Fibroblast of mammary gland (primary cell): ENCODE measurements at places on chromosomes 6 and 20.

GRCh38 chr20:58723628-58723984 lies 31.0 kb downstream of the NPEPL1 start:
- no peak for DNase-seq

- peak; percentile 86 for DNase-seq
Measured at GRCh38 chr6:39812853-39813533, 20.8 kb downstream of the DAAM2 start.

DNA sequence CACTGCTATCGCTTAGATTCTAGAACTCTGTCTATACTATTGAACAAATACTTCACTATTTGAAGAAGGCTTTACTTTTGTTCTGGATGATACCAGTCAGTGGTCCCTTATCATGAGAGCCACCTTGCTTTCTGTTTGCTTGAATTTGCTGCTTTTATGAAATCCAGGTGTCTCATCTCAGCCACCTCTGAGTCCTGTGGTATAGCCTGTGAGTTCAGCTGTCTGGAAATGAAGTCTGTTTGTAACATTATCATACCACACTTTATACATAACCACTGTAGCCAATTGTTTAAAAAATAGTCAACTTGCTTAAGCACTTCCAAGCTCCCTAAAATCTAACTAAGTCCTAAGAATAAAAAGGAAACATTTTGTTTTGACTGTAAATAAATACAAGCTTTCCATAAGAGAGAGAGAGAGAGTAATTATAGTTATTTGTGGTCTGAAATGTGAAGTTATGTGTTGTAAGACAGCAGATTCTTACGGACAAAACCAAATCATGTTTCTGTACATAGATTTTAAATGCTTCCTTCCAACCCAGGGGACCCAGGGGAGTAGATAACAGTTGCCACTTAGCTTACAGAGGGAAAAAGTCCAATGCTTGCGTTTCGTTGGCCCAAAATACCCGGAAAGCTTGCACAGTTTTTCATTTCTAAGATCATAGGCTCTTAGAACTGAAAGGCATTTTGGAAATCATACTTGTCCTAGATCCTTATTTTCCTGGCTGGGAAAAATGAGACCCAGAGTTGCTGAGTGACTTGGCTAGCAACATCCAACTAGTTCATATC lies 1107.8 kb upstream of the FLRT3 start:
- DNase-seq: no peak

DNA sequence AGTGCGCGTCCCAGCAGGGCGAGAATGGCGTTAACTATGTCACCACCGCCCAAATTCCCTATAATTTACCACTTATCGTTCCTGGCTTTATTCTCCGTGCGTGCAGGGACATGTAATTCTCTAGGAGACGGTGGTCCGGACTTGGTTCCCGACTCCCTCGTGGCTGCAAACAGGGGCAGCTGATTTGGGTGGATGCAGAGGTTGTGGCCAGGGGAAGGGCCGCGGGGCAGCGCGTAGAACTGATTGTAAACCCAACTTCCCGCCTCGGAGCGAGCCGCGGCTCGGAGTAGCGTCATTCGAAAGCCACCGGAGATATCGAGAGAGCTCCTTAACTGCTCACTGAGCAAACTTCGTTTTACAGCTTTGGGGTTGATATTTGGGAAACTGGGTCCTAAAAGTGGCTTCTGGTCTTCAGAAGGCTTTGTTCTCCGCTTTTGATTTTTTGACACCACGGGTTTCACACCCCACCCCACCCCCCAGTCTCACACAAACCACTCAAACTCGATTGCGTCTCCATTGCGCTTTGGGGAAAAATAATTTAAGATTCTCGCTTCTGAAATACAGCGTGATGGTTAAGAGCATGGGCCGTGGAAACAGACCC lies 17.5 kb upstream of the ZSCAN9 start:
- DNase-seq: peak; percentile 28

- DNase-seq: no peak
Measured at GRCh38 chr20:19451923-19452295, 239.5 kb downstream of the SLC24A3 start.

- DNase-seq: peak; percentile 13
Measured at GRCh38 chr6:107460083-107460631, 793 bp upstream of the PDSS2 start.

DNA sequence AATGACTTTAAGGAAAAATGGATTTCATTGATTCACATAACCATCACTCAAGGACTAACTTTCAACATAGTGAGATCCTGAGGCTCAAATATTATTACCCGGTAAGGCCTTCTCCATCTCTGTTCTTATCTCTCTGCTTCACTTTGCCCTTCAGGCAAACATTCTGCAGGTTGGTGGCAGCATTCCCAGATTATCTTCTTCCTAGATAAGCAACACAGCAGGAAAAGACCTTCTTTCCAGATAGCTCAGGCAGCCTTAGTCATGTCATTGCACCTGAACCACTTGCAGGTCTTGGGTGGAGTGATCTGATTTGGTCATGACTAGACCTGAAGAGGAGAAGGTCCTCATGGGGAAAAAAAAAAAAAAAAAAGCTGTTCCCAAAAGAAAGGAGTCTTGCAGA lies 5.3 kb upstream of the HIVEP2 start:
- no peak for DNase-seq

DNA sequence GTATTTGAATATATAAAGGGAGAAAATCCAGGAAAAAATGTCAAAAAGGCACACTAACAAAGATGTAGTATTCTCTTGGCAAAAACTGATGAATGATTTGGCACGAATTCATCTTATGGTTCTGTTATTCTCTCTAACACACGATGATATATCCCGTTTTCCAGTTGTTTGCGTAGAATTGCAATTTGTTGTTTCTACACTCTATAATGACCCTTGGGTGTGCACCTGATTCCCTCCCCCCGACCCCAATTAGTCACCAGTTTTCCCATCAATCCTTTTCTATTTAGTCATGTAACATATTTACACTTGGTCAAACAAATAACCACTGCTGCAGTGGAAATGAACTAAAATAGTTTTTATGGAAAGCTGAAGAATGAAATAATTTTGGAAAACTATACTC lies 1.5 kb upstream of the ARID1B start:
- DNase-seq: peak; percentile 34

- no peak for DNase-seq
Measured at GRCh38 chr20:46171909-46172308, 53.8 kb downstream of the CD40 start.

DNA sequence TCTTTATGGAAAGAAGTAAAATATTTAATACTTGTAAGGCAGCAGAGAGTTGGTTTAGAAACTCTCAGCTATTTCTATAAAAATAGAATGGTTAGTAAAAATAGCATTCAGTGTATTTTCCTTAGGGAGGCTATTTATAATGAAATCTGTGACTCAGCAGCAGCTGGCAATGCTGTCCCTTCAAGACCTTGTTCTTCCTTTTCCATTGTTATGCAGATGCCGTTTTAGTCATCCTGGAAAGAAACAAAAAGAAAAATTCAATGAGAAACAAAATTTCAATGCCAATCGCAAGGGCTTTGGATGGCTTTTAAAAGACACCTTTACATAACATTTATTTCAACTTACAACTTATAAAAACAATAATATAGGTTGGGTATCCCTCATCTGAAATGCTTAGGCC lies 17.5 kb downstream of the MPC1 start:
- peak; percentile 53 for DNase-seq

GRCh38 chr6:125843593-125843992 lies 52.8 kb downstream of the NCOA7 start:
- DNase-seq: no peak

DNA sequence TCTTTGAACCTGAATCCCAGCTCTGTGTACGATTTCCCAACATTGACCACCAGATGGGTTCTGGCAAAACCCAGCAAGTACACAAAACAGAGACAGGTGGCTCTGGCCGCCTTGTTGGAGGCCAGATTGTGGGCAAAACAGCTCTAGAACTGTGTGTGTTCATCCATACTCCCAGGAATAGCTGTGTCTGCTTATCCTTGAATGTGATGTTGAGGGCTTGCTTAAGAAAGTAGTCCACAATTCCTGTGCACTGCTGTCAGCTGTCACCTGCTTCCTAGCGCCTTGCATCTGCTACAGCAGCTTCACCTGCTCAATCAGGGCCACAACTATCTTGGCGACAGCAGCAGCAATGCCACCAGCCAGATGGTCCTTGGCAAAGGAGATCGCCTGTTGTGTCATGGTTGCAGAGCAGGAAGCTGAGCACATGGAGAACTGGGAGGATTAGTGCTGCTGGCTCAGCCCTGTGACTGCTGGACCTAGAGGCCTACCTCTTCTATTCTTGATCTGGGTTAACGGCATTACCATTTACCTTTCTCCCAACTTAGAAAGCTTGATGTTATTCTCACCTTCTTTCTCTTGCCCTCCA lies 3.7 kb upstream of the SMAP1 start:
- DNase-seq: no peak

DNA sequence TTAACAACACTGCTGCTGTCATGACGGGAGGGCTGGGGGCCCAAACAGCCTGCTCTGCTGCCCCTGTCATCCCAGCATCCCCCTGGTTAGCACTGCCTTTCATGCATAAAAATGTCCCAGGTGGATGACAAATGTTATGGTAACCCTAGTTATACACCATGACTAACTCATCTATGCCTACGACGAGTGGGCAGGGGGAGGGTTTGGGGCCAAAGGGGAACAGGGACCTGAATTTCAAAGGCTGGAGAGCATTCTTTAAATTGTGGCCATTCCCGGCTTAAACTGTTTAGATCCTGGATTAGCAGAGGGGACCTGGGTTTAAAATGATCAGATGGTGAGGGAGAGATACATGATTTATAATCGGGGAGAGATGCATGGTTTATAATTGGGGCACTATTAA lies 24.4 kb downstream of the GNAS-AS1 start:
- DNase-seq: no peak

GRCh38 chr6:159919800-159920199 lies 29.0 kb downstream of the MAS1 start:
- no peak for DNase-seq

GRCh38 chr6:144298194-144298593 lies 13.1 kb downstream of the UTRN start:
- DNase-seq: no peak
